Spleen (tissue), 13 donors: ENCODE measurements at places on chromosomes 5 and 9.

GRCh38 chr9:137715321-137715720 is 96.5 kb downstream of the EHMT1 start:
- no peak for DNase-seq
- H3K36me3 ChIP-seq = peaks cover 39% of the 10 kb centered on the region
- H3K4me3 ChIP-seq = no peak overlapping the region

DNA sequence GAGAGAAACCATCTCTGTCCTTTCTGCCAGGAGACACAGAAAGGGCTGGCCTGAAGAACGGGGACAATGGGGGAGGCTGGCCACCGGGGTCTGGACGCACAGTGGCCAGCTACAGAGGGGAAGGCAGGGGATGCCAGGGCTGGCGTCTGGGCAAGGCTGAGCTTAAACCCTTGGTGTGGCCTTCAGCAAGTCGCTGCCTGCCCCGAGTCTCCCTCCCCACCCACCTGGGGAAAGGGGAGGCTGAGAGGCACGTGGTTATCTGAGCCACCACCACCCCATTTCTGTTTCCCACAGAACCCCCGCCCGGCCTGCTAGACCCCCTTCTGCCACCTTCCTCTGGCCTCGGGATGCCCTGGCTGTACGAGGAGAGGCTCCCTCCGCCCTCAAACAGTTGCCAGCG is 115.3 kb downstream of the VAV2 start:
- no peaks in the 10 kb centered on the region for H3K36me3 ChIP-seq
- peaks cover 25% of the 10 kb centered on the region for H3K4me1 ChIP-seq
- no peak overlapping the region for H3K27ac ChIP-seq
- no peak for DNase-seq
- H3K4me3 ChIP-seq = no peak overlapping the region

GRCh38 chr5:83711982-83712601 is 8.6 kb downstream of the HAPLN1 start:
- H3K4me1 ChIP-seq = no peaks in the 10 kb centered on the region
- no peak overlapping the region for H3K4me3 ChIP-seq
- no peak overlapping the region for H3K27ac ChIP-seq

- no peak overlapping the region for H3K4me3 ChIP-seq
- no peak overlapping the region for H3K27ac ChIP-seq
- no peaks in the 10 kb centered on the region for H3K36me3 ChIP-seq
- DNase-seq = no peak
- no peaks in the 10 kb centered on the region for H3K4me1 ChIP-seq
- no peaks in the 10 kb centered on the region for H3K27me3 ChIP-seq
These were observed 79.7 kb downstream of the ELAVL2 start for GRCh38 chr9:23746317-23746716.

DNA sequence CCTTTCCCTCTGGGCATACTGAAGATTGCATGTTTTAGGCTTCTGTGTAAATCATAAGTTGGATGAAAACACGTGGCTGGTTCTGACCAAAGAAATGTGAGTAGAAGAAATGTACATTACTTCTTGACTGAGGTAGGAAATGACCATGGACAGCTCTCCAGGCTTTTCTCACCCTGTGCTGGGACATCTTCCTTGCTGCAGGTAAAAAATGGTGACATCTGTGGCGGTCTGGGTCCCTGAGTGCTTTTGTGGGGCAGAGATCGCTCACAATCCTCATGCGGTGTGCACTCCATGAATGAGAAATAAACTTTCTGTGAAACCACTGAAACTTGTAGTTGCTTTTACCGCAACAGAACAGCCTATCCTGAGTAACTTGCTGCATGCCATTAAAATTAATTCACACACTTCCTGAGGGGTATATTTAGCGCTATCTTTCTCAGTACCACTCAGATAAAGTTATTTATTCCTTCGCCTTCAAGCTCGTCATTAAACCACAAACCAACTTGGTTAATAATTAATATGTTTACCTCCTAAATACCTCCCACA is 730.4 kb downstream of the EFNA5 start:
- H3K27ac ChIP-seq = no peak overlapping the region
- no peaks in the 10 kb centered on the region for H3K4me1 ChIP-seq
- H3K27me3 ChIP-seq = no peaks in the 10 kb centered on the region
- DNase-seq = no peak

DNA sequence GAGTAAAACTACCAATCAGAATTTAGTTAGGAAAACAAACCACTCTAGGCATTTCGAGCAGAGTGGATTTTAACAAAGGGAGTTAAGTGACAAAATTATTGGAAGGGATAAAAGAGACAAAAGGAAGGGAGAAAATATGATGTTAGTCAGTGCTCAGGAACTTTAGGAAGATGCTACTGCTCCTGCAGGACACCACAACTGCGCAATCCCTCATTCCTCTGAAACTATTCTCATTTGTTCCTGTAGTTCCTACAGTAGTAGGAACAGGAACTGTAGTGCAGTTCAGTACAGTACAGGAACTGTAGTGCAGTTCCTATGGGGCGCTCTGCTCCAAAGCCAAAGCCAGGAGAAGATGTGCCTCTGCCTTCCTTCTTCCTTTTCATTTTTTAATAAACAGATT is 29.9 kb upstream of the MEGF10 start:
- H3K27ac ChIP-seq = no peak overlapping the region
- no peak overlapping the region for H3K4me3 ChIP-seq
- no peaks in the 10 kb centered on the region for H3K36me3 ChIP-seq
- no peaks in the 10 kb centered on the region for H3K27me3 ChIP-seq
- DNase-seq = no peak
- no peaks in the 10 kb centered on the region for H3K4me1 ChIP-seq

DNA sequence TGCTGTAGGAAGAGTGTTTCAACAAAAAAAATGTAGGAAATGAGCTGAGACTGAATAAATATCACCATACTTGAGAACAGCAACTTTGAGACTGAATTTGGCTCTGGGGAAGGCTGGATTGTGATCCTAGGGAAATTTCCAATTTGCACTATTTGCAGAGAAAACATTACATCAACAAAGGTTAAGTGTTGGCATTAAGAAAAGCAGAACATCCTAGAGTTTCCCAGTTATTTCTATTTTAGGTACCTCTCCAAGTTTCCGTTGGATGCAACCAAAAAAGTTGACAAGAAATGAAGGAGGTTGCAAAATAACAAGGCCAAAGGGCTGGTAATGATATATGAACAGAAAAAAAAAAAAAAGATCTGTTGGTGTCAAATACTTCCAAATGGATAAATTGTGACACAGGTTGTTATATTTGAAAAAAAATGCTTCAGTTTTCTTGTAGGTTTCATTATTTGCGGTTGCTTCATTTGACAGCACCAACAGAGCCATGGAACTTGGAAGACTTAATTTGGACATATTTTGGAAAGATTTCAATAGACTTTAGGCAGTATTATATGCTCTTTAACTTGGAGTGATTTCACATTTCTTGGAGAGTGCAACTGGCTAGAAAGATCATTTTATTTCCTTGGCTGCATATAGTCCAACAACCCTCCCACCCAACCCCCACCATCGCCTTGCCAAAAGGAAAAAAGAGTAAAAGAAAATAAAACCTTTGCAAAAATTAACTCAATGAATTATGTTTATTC is 230.8 kb downstream of the ZNF608 start:
- DNase-seq = no peak
- H3K36me3 ChIP-seq = no peaks in the 10 kb centered on the region
- H3K4me3 ChIP-seq = no peak overlapping the region
- peaks cover 11% of the 10 kb centered on the region for H3K4me1 ChIP-seq
- H3K27me3 ChIP-seq = no peaks in the 10 kb centered on the region

GRCh38 chr9:130268521-130269211 is 3.1 kb downstream of the HMCN2 start:
- peak; percentile 40 for DNase-seq
- peak overlapping the region; percentile 34 for H3K27ac ChIP-seq
- peaks cover 57% of the 10 kb centered on the region for H3K27me3 ChIP-seq
- no peaks in the 10 kb centered on the region for H3K4me1 ChIP-seq
- H3K36me3 ChIP-seq = no peaks in the 10 kb centered on the region

DNA sequence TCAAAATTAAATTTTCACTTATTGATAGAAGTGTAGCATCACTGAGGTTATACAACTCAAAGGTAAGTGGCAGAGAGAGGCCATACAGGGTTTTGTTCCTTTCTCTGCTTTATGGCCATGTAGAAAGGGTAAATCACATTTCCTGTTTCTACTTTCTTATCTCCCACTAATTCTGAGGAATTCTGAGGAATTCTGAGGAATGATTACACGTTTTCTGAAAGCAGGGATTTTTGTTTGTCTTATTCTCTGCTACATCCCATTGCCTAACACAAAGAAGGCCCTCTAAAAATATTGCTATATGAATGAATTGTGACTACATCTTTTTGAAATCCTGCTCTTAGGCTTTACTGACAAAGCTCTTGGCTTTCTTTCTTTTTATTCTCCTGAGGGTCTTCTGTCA is 516.9 kb upstream of the ZNF608 start:
- H3K4me3 ChIP-seq = no peak overlapping the region
- H3K27me3 ChIP-seq = no peaks in the 10 kb centered on the region
- no peak overlapping the region for H3K27ac ChIP-seq
- no peaks in the 10 kb centered on the region for H3K36me3 ChIP-seq

- H3K36me3 ChIP-seq = peaks cover 58% of the 10 kb centered on the region
- no peak overlapping the region for H3K27ac ChIP-seq
- H3K4me3 ChIP-seq = no peak overlapping the region
- no peaks in the 10 kb centered on the region for H3K4me1 ChIP-seq
- H3K27me3 ChIP-seq = no peaks in the 10 kb centered on the region
These were observed 89.9 kb downstream of the SYK start for GRCh38 chr9:90891308-90892040.

- H3K27me3 ChIP-seq = no peaks in the 10 kb centered on the region
- no peak for DNase-seq
- H3K27ac ChIP-seq = no peak overlapping the region
These were observed 287.2 kb downstream of the CTNND2 start for GRCh38 chr5:11617080-11617479.

DNA sequence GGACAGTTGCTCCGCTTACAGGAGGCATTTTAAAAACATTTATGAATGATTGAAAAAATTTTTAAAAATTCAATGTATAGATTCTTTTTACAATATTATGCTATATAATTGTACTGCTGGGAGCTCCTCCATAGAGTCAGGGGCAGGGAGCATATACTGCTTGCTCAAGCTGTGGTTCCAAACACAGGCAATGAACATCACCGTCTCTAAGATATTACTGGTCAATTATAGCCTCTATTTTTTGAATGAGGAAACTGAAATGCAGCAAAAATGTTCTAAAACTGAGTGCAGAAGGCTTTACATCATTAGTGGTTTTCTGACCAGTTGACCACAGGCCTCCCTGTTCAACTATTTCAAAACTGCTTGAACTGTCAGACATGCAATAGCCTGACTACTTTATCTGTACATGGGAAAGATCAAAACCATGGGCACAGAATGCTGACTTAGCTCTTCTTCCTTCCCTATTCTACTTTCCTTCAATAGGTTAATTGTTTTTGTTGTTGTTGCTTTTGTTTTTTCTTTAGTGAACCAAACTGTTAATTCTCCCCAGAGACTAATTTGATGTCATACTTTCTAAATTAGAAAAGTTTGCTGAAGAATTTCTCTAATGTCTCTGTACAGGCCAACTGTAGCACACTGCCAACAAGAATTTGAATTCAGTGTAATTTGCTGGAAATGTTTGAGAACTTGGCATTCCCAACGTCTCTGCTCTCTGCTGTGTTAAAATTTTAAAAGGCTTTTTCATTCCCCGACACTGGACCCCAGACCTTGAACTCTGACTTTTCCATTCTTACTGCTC is 107.6 kb upstream of the MPDZ start:
- H3K27ac ChIP-seq = no peak overlapping the region
- H3K4me3 ChIP-seq = no peak overlapping the region
- H3K27me3 ChIP-seq = no peaks in the 10 kb centered on the region
- H3K36me3 ChIP-seq = no peaks in the 10 kb centered on the region

GRCh38 chr9:18350036-18350435 is 123.9 kb upstream of the ADAMTSL1 start:
- no peaks in the 10 kb centered on the region for H3K36me3 ChIP-seq
- no peaks in the 10 kb centered on the region for H3K4me1 ChIP-seq
- H3K27ac ChIP-seq = no peak overlapping the region
- DNase-seq = no peak
- no peaks in the 10 kb centered on the region for H3K27me3 ChIP-seq

- peak; percentile 81 for DNase-seq
- peaks cover 68% of the 10 kb centered on the region for H3K4me1 ChIP-seq
- no peaks in the 10 kb centered on the region for H3K27me3 ChIP-seq
- H3K27ac ChIP-seq = no peak overlapping the region
- no peaks in the 10 kb centered on the region for H3K36me3 ChIP-seq
- no peak overlapping the region for H3K4me3 ChIP-seq
These were observed 5.9 kb downstream of the PDLIM7 start for GRCh38 chr5:177491429-177491945.

GRCh38 chr5:141957367-141957996 is 520 bp downstream of the PCDH12 start:
- peak overlapping the region; percentile 41 for H3K4me3 ChIP-seq
- H3K36me3 ChIP-seq = peaks cover 8% of the 10 kb centered on the region
- DNase-seq = no peak
- peak overlapping the region; percentile 42 for H3K27ac ChIP-seq
- no peaks in the 10 kb centered on the region for H3K27me3 ChIP-seq
- H3K4me1 ChIP-seq = peaks cover 69% of the 10 kb centered on the region

DNA sequence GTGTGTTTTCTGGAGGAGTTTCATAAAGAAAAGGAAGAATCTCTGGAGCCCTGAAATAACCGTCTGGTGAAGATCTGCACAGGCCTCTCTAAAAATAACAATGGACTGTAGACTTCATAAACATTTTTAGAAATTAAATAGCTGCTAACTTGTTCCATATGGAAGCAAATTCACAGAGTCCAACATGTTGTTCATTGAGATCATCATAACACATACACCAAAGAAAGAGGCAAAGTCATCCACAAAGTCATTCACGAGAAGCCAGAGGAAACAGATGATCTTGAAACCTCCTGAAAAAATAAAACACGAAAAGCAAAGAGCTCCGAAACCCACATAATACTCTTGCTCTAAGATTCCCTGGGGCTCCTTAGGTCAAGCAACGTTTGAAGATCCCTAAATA is 347.8 kb downstream of the EFNA5 start:
- no peak for DNase-seq
- H3K4me1 ChIP-seq = no peaks in the 10 kb centered on the region
- H3K27me3 ChIP-seq = no peaks in the 10 kb centered on the region
- H3K36me3 ChIP-seq = no peaks in the 10 kb centered on the region

DNA sequence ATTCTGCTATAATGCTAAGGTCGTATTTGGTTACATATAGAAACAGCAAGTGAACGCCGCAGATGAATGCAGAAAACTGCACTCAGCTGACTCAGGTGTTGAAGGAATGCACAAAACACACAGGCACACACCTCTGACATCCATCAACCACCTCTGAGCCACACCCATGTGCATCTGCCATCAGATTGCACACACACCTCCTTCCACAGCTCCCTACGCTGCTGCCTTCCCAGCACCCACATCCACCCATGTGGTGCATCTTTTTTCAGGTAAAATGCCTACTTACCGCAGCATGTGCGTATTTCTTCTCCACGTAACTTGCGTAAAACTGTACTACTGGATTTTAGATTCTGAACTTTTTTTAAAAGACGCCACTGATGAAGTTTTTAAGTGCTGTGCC is 7.1 kb downstream of the STK10 start:
- no peaks in the 10 kb centered on the region for H3K36me3 ChIP-seq
- H3K27ac ChIP-seq = peak overlapping the region; percentile 92
- H3K4me1 ChIP-seq = peaks cover 97% of the 10 kb centered on the region
- H3K27me3 ChIP-seq = no peaks in the 10 kb centered on the region
- peak; percentile 37 for DNase-seq
- no peak overlapping the region for H3K4me3 ChIP-seq
